ENCODE measurements at places on chromosomes 3 and 15. TPM values are rescaled to one million over a fixed set of nuclear protein-coding genes. Genes with fewer than 3 reads are reported as not detected.
A peak's percentile ranks its signal among the peaks of the same experiment; 100 is the strongest.

Gene PGBD4
- 0.74 TPM for total RNA-seq

Gene PCOLCE2
- total RNA-seq: 26.5 TPM

Gene SERINC4
- not detected for total RNA-seq

Gene GOLGA8O
- 0.07 TPM for total RNA-seq

GRCh38 chr3:143627336-143627735, 220.9 kb downstream of the SLC9A9 start:
- DNase-seq: peak; percentile 7
